Peyer's patch (tissue), 4 donors: ENCODE measurements at places on chromosomes 13 and 19. TPM values are rescaled to one million over a fixed set of nuclear protein-coding genes. Genes with fewer than 3 reads are reported as not detected.
A peak's percentile ranks its signal among the peaks of the same experiment; 100 is the strongest.

Gene NANOS3
- not detected for total RNA-seq

Gene CGB1
- not detected for total RNA-seq

DNA sequence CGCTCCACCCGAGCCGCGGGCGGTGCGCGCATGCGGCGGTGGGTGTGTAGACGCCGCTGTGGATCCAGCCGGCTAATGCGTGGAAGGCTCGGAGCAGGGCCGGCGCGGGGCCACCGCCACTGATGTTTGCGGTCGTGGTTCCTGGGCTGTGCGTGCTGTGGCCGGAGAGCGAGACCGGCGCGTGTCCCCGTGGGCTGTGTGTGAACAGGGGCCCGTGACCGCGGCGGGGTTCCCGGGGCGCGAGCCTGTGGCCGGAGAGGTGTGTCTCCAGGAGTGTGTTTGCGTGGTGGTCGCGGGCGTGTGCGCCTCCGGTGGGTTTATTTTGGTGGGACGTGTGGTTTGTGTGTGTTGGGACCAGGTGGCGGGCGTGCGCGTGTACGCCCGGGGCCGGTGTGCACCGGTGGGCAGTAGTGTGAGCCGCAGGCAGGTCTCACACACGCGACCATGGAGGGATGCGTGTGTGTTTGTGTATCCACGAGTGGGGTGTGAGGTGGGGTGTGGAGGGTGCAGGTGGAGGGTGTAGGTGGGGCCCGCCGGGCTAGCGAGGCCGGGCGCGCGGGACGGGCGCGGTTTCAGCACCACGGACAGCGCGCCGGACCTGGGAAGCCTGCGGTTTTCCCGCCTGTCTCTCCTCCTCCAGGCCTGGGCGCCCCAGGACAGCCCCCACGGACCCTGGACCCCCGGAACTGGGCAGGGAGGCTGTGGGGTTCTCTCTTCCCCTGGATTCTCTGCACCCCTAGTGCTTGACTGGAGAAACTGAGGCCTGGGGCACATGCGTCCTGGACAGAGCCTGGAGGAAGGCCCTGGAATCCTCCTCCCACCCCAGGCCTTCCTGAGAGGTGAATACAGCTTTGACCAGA is 1.6 kb downstream of the HCN2 start:
- no peaks in the 10 kb centered on the region for H3K4me1 ChIP-seq
- H3K27ac ChIP-seq = no peak overlapping the region
- no peak for DNase-seq
- peaks cover 36% of the 10 kb centered on the region for H3K27me3 ChIP-seq
- no peak overlapping the region for H3K4me3 ChIP-seq

Gene C5AR1
- 0.70 TPM for total RNA-seq

- H3K36me3 ChIP-seq = no peaks in the 10 kb centered on the region
- no peaks in the 10 kb centered on the region for H3K4me1 ChIP-seq
- no peak for DNase-seq
- no peaks in the 10 kb centered on the region for H3K27me3 ChIP-seq
- H3K4me3 ChIP-seq = no peak overlapping the region
Observed at GRCh38 chr13:71578048-71578447, 289.0 kb downstream of the DACH1 start.

Gene SHISA7
- not detected for total RNA-seq

- H3K4me1 ChIP-seq = no peaks in the 10 kb centered on the region
- no peak overlapping the region for H3K4me3 ChIP-seq
- DNase-seq = no peak
- H3K36me3 ChIP-seq = peaks cover 47% of the 10 kb centered on the region
- H3K27me3 ChIP-seq = no peaks in the 10 kb centered on the region
Observed at GRCh38 chr19:1584500-1585242, 8.0 kb downstream of the MBD3 start.

DNA sequence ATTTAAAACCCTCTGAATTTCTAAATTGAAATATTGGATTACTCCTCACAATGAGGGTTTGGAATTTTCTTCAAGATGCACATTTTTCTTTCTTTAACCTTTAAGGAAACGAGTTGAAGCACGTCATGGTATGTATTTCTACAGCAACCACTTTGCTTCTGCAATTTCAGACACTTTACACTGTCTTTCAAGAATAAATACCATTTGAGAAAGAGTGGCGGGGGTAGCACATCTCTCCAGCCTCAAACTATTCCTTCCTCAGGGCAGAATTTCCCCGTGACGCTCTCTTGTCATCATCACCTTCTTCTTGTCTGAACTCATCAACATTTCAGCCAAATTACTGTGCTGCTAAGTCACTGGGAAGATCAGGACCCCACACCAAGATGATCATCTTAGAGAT is 1073.4 kb downstream of the EFNB2 start:
- H3K27ac ChIP-seq = no peak overlapping the region
- no peaks in the 10 kb centered on the region for H3K27me3 ChIP-seq
- no peak for DNase-seq
- no peaks in the 10 kb centered on the region for H3K36me3 ChIP-seq
- H3K4me3 ChIP-seq = no peak overlapping the region

- no peak for DNase-seq
- no peaks in the 10 kb centered on the region for H3K27me3 ChIP-seq
Observed at GRCh38 chr19:49326165-49326704, 1.2 kb upstream of the SLC6A16 start.

Gene CLDN10
- not detected for total RNA-seq

DNA sequence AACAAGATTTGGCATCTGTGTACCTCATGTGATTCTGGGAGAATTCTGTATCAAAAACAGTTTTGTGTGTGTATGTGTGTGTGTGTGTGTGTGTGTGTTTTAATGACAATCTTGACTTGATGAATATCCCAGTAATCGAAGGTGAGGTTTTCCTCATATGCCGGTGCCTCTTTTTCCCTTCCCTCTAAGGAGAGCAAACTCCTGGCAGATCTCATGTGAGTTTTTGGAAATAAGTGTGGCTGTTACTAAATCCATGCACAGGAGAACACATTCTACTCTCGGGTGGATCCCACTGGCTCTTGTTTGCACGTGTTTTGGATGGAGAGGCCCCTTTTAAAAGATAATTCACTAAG is 29.0 kb upstream of the CEBPG start:
- H3K4me3 ChIP-seq = no peak overlapping the region
- no peak for DNase-seq
- H3K36me3 ChIP-seq = no peaks in the 10 kb centered on the region
- H3K27me3 ChIP-seq = no peaks in the 10 kb centered on the region
- H3K27ac ChIP-seq = no peak overlapping the region

DNA sequence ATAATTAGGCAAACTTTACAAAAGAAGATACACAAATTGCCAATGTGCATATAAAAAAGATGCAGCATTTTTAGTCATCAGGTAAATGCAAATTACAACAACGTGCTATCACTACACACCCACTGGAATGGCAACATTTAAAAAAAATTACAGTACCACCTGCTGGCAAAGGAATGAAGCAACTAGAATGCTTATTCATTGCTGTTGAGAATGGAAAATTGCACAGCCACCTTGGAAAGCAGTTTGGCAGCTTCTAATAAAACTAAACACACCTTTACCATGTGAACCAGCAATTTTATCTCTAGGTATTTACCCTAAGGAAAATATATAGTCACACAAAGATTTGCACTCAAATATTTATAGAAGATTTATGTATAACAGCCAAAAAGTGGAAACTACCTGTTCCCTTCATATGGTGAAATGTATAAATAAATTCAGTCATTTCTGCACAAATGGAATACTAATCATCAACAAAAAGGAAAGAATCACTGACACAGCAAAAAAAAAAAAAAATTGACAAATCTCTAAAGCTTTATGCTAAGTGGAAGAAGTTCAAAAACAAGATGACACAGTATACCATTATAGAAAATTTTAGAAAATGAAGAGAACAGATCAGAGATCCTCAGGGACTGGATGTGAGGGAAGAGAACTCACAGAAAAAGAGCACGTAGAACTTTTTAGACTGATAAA is 30.3 kb downstream of the OXGR1 start:
- no peak overlapping the region for H3K4me3 ChIP-seq
- H3K27me3 ChIP-seq = no peaks in the 10 kb centered on the region
- no peaks in the 10 kb centered on the region for H3K36me3 ChIP-seq
- no peaks in the 10 kb centered on the region for H3K4me1 ChIP-seq
- no peak for DNase-seq
- H3K27ac ChIP-seq = no peak overlapping the region

DNA sequence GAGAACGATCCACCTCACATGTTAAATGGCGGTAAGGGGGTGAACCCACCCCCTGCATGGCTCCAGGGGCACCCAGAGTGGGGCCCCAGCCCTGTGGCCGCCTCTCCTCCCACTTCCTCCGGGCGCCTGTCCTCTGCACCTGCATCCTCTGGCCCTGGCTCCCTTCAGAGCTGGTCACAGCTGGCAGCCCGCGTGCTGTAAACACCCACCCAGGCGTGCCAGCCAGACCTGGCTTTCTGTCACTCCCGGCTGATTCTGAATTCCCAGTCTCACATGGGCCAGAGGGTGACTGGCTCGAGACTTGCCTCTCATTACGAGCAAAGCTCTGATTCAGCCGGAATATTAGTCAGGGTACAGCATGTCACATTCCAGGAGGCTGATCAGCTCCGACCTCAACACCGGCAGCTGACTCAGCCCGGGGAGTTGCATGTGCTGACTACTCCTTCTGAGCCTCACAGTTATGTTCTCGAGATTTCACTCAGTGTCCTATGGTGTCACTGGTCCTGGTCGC is 75.1 kb downstream of the GNG7 start:
- peak overlapping the region; percentile 19 for H3K4me3 ChIP-seq
- H3K36me3 ChIP-seq = no peaks in the 10 kb centered on the region
- H3K4me1 ChIP-seq = peaks cover 34% of the 10 kb centered on the region

DNA sequence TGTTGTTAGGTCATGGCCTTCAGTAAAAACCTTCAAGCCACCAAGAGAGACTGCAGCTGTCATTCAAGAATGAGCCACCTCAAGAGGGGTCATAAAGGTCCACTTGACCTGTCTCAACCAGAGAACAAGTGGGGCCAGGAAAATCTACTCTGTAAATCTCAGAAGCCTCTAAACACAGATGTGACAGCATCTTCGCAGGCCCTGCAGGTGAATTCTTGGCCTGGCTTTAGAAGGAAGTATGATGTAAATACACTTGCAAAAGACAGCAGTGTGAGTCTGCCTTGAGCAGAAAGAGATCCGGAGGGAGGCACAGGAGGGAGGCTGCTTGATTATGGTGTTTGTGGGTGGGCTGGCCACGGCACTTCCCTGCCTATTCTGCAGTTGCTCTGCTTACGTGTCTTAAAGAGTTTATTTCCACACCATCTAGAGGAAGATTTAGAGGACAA is 1082.9 kb downstream of the UQCRFS1 start:
- H3K27ac ChIP-seq = no peak overlapping the region
- no peaks in the 10 kb centered on the region for H3K36me3 ChIP-seq
- H3K27me3 ChIP-seq = no peaks in the 10 kb centered on the region

Gene GRIN3B
- not detected for total RNA-seq

Gene COL4A2
- 139 TPM for total RNA-seq

DNA sequence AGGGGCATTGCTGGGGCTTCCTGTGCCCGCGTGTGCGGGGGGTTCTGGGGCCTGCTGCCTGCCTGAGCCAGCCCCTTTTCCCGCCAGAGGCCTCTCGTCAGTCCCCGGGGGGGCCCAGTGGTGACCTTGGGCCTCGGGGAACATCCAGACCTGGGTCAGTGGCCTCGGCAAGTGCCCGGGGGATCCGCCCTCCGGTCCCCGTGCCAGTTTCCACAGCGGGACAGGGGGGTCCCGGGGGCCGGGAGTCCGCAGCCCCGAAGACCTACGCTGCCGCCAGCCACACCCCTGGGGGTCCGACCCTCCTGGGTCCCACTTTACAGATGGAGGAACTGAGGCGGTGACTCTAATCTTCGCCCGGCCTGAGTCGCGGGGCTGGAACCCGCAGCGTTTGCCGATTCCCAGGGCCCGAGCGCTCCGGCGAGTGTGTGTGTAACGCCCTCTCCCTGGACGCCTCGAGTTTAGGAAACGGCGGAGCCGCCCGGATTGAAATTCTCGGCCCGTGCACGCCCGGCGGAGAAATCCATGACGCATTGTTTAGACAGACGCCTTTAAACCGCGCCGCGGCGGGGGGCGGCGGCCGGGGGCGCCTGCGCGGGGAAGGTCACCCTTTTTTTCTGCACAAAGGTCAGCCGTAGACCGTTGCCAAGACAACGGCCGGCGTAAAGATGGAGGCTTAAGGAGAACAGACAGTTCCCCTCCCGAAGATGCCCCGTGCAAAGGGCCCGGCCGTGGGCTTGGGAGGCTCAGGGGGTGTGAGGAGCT is 39.3 kb downstream of the EFNA2 start:
- no peaks in the 10 kb centered on the region for H3K27me3 ChIP-seq
- DNase-seq = peak; percentile 55
- H3K4me3 ChIP-seq = peak overlapping the region; percentile 39
- peaks cover 11% of the 10 kb centered on the region for H3K4me1 ChIP-seq
- no peak overlapping the region for H3K27ac ChIP-seq
- H3K36me3 ChIP-seq = no peaks in the 10 kb centered on the region
